ENCODE measurements at places on chromosomes 3 and 15. TPM values are rescaled to one million over a fixed set of nuclear protein-coding genes. Genes with fewer than 3 reads are reported as not detected.

DNA sequence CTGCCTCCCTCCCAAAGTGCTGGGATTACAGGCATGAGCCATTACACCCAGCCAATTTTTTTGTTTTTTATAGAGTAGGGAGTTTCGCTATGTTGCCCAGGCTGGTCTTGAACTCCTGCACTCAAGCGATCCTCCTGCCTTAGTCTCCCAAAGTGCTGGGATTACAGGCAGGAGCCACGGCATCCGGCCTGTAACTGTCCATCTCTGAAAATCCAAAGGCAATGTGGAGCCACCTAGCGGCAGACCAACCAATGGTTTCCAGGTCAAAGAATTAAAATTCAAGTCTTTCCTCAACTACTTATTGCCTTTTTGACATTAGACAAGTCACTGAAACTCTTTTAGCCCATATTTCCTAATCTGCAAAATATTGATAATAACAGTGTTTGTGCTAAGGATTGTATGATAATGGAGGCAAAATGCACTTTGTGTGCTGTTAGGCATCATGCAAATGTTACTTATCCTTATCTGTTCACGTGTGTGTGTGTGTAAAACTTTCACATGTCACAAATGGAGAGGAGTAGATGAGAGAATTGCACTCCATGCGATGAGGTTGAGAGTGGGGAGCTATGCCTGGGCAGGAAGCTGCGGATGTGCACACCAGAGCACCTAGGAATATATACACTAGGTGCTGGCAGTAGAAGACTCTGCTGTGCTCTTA lies 48.7 kb downstream of the COL8A1 start:
- no peaks in the 10 kb centered on the region for H3K27me3 ChIP-seq
- H3K4me3 ChIP-seq = no peak overlapping the region
- DNase-seq = peak; percentile 73
- H3K27ac ChIP-seq = no peak overlapping the region

Gene KCNMB2
- total RNA-seq = not detected

DNA sequence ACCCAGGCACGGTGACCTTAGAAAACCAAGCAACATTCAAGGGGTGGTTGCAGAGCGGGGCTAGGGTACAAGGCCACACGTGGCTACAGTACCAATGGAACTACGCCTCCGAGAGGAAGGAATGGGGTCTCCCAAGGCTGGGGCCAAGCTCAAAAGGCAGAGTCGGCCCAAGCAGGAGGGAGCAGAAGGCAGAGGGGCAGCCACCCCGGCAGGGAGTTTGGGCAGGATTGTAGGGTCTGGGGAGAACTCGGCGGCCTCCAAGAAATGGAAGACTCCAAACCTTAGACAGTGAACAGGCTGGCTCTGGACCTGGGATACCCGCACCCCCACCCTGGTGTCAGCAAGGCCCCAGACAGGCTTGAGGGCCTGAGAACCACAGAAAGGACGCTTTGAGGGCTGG lies 28.7 kb downstream of the ATRIP start:
- no peaks in the 10 kb centered on the region for H3K36me3 ChIP-seq
- no peak for DNase-seq
- no peak overlapping the region for H3K27ac ChIP-seq
- peaks cover 11% of the 10 kb centered on the region for H3K4me1 ChIP-seq

DNA sequence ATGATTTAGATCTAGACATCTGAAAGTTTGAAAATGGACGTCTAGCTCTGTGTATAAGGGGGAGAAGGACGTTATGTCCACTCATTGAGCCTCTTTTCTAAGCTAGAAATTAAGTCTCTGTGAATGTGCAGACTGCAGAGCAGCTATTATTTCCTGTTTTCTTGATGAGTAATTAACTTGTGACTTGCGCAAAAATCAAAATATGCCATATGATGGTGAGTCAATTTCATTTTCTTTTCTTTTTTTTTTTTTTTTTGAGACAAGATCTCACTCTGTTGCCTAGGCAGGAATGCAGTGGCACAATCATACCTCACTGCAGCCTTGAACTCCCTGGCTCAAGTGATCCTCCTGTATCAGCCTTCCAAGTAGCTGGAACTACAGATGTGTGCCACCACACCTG lies 14.1 kb downstream of the LACTB start:
- H3K36me3 ChIP-seq = peaks cover 4% of the 10 kb centered on the region
- H3K27me3 ChIP-seq = no peaks in the 10 kb centered on the region
- H3K4me1 ChIP-seq = peaks cover 49% of the 10 kb centered on the region
- peak overlapping the region; percentile 95 for H3K27ac ChIP-seq
- H3K4me3 ChIP-seq = peak overlapping the region; percentile 22

- H3K27ac ChIP-seq = no peak overlapping the region
- no peaks in the 10 kb centered on the region for H3K27me3 ChIP-seq
- no peak for DNase-seq
- H3K36me3 ChIP-seq = peaks cover 71% of the 10 kb centered on the region
- no peak overlapping the region for H3K4me3 ChIP-seq
- H3K4me1 ChIP-seq = peaks cover 33% of the 10 kb centered on the region
These were observed 13.4 kb downstream of the TRA2B start for GRCh38 chr3:185924375-185924774.

Gene RETNLB
- not detected for total RNA-seq

Gene ZNF662
- 1.4 TPM for total RNA-seq

- H3K36me3 ChIP-seq = no peaks in the 10 kb centered on the region
- H3K27ac ChIP-seq = no peak overlapping the region
- no peak for DNase-seq
- no peaks in the 10 kb centered on the region for H3K27me3 ChIP-seq
- H3K4me1 ChIP-seq = no peaks in the 10 kb centered on the region
These were observed 112.2 kb downstream of the FEZF2 start for GRCh38 chr3:62261121-62261520.

DNA sequence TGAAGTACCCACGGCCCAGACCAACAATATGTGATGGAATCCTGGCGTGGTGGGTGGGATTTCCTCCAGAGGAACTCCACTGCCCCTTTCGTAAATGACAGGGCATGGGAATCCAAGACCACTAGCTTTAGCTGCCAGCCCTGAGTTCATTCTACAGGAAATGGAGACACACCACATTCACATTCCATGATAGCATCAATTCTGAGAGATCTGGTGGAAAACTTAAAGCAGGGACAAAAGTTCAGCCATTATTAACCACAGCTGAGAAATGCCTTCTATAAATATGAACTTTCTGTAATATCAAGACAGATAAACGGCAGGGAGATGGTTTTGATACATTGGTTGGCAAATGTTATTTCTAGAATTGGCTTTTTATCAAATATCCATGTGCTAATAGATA lies 98.2 kb downstream of the FBN1 start:
- H3K4me1 ChIP-seq = peaks cover 69% of the 10 kb centered on the region
- H3K27ac ChIP-seq = peak overlapping the region; percentile 94
- peak; percentile 66 for DNase-seq
- H3K27me3 ChIP-seq = no peaks in the 10 kb centered on the region
- H3K36me3 ChIP-seq = peaks cover 45% of the 10 kb centered on the region

Gene SCAANT1
- total RNA-seq = not detected

DNA sequence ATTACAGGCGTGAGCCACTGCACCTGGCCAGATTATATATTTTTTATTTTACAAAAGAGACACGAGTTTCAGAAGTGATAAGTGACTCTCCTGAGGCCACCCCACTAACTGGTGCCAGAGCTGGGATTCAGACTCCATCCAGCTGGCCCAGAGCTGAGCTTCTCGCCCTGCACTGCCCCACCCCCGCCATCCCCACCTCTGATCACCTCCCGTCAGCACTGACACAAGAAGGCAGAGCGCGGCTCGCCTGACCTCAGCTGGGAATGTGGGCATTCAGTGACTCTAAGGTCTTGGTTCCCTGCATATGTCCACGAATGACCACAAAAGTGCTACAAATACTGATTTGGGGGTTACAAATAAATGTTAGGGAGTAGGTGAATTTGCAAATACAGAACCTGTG lies 56.1 kb upstream of the GALNT15 start:
- no peaks in the 10 kb centered on the region for H3K27me3 ChIP-seq
- no peak overlapping the region for H3K4me3 ChIP-seq
- no peak overlapping the region for H3K27ac ChIP-seq
- H3K4me1 ChIP-seq = peaks cover 23% of the 10 kb centered on the region
- H3K36me3 ChIP-seq = no peaks in the 10 kb centered on the region
- DNase-seq = no peak

GRCh38 chr15:51285399-51285798 lies 53.0 kb downstream of the CYP19A1 start:
- no peaks in the 10 kb centered on the region for H3K27me3 ChIP-seq
- H3K4me3 ChIP-seq = no peak overlapping the region
- DNase-seq = no peak
- H3K27ac ChIP-seq = no peak overlapping the region
- H3K4me1 ChIP-seq = peaks cover 3% of the 10 kb centered on the region

Gene SERINC4
- total RNA-seq = not detected

Data from GM23248 (cell line).